ENCODE measurements at places on chromosomes 16 and 17. TPM values are rescaled to one million over a fixed set of nuclear protein-coding genes. Genes with fewer than 3 reads are reported as not detected.
A peak's percentile ranks its signal among the peaks of the same experiment; 100 is the strongest.

DNA sequence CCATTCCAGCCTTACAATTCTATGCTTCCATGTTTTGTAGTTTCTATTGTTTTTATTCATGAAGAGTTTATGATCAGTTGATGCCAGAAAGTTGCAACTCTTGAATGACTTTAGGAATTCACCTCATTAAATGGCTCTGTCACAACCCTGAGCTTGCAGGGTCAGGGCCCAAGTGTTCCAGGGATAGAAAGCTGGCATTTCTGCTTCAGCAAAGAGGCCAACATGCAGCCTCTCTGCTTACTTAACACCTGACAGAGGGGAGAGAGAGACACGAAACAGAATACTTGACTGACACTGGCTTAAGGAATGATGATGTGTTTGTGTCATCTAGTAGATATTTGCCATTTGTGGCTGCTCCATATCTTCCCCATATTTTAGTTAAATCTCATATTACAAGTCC is 328.1 kb downstream of the CA10 start:
- DNase-seq, result no peak

MYH13 gene
- not detected for polyA plus RNA-seq

DNA sequence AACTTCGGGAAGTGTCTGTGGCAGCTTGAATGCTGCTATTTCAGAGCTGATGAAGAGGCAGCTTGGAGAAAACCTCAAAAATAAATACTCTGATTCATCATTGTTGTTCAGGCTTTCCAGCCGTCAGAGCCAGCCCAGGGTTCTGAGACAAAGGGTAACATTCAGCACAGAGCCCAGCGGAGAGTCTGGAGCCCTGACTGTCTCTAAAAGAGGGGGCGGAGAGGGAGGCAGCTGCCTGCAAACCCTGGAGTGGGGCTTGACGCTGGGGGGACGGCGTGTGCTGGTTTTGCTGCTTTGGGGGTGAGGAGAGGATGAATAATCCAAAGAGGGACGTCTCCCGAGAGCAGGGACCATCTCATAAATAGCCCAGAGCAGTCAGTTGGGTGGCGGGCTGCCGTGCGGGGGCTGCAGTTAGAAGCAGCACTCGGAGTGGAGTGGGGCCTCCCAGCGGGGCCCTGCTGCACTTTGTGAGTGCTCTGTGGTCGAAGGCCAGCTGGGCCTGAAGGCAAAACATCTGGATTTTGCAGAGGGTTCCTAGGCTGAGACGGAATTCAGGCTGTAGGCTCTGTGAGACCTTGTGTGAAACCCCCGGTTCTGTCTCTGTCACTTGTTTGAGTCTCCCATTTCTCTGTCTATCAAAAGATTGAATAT is 237.8 kb downstream of the PRKCA start:
- DNase-seq, result no peak

DNA sequence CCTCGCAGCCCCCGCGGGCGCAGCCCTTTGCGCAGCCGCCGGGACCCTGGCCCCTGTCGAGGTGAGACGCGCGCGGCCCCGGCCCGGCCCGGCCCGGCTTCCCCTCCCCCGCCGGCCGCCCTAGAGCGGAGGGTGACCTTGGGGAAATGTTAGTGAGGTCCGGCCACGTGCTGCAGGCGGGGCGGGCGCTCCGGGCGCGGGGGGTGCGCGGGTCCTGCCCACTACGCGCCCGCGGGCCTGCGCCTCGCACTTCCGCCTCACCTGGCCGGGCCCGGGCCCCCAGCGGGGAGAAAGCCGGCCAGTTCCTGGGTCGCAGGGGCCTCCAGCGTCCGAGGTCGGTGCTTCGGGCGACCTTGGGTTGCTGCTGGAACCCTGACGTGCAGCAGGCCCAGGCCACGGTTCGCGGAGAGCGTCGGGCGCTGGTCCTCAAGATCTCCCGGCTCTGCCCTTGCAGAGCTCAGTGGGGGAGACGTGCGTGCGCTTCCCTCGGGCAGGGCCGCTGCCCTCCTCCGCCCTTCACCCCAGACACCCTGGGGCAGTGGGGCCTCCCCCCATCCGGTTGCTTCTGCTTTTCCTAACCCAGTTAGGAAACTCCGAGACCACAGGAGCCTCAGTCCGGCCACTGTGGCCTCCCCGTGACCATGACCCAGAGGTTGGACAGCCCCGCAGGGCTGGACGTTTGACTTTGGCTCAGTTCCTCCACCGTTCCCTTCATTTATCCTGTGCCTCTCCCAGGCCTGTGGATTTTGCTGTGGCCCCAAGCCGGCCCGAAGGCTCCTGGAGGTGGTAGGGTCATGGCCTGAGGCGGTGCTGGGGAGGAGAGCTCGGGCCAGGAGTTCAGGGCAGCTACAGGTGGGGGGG is 791 bp downstream of the MCRIP2 start:
- DNase-seq, result peak; percentile 97

GRCh38 chr17:74601944-74602572 is 10.0 kb upstream of the CD300LD start:
- DNase-seq, result peak; percentile 67

FOXO3B gene
- not detected for polyA plus RNA-seq

WNK4 gene
- not detected for polyA plus RNA-seq

- no peak for DNase-seq
Observed at GRCh38 chr16:84509032-84509950, 4.8 kb upstream of the MEAK7 start.

- no peak for DNase-seq
Observed at GRCh38 chr17:67324330-67324729, 42.0 kb downstream of the PSMD12 start.

DNA sequence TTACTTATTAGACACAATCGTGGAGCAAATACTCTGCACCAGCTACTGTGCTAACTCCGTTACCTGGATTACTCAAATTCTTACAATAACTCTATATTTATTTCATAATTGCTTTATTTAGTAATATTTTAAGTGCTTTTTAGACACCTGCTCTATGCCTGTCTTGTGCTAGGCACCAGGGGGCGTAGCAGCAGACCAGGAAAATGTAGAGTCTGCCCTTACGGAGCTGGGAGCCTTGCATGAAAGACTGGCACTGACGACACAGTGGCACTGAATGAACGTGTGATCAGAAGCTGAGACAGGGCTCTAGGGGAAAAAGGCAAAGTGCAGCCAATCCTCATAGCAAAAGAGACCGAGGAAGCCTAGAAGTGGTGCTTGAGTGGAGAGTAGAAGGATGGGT is 486.5 kb downstream of the CDH13 start:
- DNase-seq, result no peak

DNA sequence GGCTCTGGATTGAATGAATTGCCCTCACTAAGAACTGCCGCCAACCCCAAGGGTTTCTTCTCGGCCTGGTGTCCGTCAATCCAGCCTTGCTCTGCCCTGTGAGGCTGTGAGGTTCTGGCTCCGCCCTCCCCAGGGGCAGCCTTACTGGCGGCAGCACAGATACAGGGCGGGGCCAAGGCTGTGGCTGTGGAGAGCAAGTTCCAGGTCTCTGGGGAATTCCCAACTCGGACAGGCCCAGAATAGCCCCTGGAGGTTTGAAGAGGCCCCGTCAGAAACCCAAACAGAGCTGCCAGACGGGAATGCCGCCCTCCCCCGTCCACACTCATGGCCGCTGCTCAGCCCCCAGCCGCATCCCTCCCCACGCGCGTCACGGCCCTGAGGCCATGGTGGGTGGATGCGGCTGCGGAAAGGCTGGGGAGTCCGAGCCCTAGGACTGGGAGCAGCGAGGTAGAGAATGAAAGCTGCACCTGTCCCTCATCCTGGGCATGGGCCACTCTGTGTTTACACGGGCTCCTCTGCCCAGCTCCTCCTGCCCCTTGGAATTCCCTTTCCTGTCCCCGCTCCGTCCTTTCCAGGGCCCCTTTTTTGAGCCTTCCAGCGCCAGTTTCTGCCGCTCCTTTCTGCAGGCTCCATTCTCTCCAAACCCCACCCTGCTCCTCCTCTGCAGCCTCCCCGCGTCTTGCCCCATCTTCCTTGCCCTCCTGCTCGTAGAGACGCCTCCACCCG is 660 bp upstream of the PRRT2 start:
- peak; percentile 82 for DNase-seq

DNA sequence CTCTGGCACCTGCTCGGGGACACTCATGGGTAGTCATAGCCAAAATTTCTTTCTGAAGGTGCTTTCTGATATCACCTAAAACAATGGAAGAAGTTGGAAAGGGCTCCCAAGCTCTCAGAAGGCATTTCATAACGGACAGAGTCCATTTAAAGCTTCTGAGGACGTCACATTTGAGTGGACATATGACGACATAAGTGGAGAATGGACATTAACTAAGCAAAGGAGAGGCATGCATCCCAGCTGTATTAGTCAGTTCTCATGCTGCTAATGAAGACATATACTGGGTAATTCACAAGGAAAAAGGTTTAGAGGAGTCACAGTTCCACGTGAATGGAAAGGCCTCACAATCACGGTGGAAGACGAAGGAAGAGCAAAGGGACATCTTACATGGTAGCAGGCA is 260.2 kb upstream of the DYNLRB2 start:
- no peak for DNase-seq

GRCh38 chr16:54140057-54140787 is 146.4 kb downstream of the IRX3 start:
- DNase-seq, result no peak

DNA sequence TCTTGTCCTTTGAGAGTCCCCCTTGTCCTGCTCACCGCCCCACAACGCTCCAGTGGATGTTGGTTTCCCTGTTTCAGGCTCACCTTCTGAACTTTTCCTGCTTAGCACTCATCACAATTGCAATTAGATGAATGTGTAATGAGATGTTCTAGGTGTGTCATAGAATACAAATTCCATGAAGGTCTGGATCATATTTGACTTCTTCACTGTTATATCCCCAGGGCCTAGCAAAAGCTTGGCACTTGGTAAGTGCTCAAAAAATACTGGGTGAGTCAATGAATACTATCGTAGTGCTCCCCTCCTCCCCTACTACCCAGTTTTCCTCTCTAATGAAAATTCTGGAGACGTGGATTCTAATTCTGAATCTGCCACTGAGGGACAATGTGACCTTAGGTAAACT is 33.1 kb downstream of the DNAH3 start:
- DNase-seq, result no peak

CACNG3 gene
- not detected for polyA plus RNA-seq

- DNase-seq, result no peak
Observed at GRCh38 chr17:5127910-5128309, 12.1 kb downstream of the USP6 start.

DRC3 gene
- polyA plus RNA-seq, result 0.17 TPM

DNA sequence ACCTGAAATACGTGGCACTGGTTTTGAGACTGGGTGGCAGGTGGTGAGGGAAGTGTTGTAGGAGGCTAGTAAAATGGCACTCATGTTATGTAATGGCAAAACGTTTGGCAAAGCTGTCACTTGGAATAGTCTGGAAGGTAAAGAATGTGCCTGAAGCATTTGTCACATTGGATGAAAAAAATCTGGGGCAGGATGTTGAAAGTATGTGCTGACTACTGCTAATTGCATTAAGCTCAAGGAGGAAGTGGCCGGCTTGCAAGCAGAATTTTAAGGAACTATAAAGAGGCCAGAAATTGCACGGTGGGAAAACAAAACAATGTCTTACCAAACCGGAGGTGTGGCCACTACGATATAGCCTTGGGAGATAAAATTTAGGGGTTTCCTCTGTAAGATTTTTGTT is 26.6 kb upstream of the NLRP1 start:
- peak; percentile 85 for DNase-seq

DNA sequence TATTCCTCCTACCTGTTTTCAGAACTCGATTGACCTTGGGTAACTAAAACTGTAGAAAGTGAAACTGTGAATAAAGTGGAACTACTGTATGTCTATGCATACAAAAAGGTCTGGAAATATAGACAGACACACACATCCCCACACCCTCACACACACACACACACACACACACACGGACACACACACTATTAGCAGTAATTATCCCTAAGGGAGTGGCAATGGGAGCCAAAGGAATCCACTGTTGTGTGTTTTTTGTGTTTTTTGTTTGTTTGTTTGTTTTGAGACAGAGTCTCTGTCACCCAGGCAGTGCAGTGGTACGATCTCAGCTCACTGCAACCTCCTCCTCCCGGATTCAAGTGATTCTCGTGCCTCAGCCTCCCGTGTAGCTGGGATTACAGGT is 26.6 kb upstream of the SRCIN1 start:
- DNase-seq, result no peak

CLEC19A gene
- not detected for polyA plus RNA-seq

DNA sequence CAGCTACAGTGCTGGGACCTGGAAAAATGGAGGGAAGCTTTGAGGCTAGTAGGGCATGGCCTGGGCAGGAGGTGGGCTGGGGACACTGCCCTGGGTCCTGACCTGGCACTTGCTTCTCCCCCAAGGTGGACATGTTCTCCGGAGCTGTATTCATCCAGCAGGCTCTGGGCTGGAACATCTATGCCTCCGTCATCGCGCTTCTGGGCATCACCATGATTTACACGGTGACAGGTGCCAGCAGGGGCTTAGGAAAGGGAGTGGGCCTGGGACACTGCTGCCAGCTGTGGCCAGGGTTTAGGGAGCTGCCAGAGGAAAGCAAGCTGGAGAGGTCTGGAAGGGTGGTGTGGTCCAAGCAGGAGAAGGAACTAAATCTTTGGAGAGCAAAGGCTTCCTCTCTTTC is 3.1 kb downstream of the SLC5A2 start:
- no peak for DNase-seq

- no peak for DNase-seq
Observed at GRCh38 chr16:8537691-8538342, 52.5 kb downstream of the TMEM114 start.

DNA sequence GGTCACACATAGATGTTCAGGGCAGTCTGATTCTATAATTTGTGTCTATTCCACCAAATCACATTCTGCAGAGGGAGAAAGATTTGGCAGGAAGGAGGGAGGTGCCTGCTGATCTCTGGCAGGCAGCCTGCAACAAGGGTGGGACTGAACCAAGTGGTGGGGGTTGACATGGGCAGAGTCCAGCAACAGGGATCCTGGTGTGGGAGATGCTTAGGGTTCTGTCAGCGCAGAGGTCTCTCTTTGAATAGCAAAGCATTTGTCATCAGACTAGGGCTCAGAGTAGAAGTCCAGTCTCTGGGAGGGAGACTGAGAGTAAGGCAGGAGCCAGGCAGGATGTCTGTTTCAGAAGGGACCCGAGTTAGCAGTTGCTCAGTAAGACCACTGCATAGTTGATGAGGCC is 94.6 kb downstream of the UTP18 start:
- DNase-seq, result no peak

- no peak for DNase-seq
Observed at GRCh38 chr17:1473841-1474240, 17.8 kb upstream of the CRK start.

- no peak for DNase-seq
Observed at GRCh38 chr17:75872434-75873351, 5.7 kb downstream of the TRIM47 start.

AXIN2 gene
- 0.10 TPM for polyA plus RNA-seq

DNA sequence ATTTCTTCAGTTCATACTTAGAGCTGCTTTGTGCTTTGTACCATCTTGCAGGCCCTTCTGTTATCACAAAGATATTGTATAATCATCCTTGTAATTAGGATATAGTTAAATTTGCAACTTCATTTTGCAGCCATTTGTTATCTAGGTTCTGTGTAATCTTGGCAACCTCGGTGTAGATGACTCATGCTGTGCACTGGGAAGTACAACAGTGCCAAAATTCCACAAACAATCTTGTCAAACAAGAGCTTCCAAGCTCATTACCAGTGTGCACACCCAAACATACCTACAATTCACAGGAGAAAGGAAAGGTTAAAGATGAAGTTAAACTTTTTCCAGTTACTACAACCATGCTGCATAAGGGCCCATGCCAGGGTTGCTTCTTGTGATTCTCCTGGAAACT is 1231.8 kb downstream of the CDH11 start:
- DNase-seq, result no peak

GRCh38 chr16:47363761-47364160 is 97.1 kb downstream of the ITFG1 start:
- no peak for DNase-seq

GRCh38 chr16:17350207-17350606 is 120.6 kb downstream of the XYLT1 start:
- DNase-seq, result peak; percentile 94

- DNase-seq, result no peak
Observed at GRCh38 chr17:10549096-10549842, at the start of gene MYH2. MYH2 (minus strand) TSS chr17:10549658; CDS start chr17:10547920, 1,738 bp downstream.
